ENCODE measurements at places on chromosomes 4 and X. TPM values are rescaled to one million over a fixed set of nuclear protein-coding genes. Genes with fewer than 3 reads are reported as not detected.

- peak; percentile 81 for DNase-seq
Measured at GRCh38 chr4:7806338-7807090, 133.1 kb downstream of the AFAP1 start.

DNA sequence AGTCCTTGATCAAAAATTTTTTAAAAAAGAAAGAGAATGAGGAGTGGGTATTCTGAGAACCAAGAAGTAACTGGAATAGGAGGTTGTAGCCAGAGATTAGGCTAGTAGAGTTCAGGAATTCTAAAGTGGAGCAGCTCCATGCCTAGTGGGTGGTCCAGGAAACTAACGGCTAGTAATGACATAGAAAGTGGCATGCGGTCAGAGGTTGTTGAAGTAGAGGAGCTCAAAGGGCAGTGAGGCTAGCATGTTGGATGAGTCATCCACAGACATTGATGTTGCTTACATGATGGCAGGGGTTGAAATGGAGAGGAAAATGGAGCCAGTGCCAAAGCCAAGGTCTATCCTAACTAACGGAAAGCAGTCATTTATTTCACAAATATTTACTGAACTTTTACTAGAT, 42.1 kb downstream of the TEX13B start:
- DNase-seq: no peak

GRCh38 chr4:168866635-168867034, 143.4 kb downstream of the CBR4 start:
- no peak for DNase-seq

DNA sequence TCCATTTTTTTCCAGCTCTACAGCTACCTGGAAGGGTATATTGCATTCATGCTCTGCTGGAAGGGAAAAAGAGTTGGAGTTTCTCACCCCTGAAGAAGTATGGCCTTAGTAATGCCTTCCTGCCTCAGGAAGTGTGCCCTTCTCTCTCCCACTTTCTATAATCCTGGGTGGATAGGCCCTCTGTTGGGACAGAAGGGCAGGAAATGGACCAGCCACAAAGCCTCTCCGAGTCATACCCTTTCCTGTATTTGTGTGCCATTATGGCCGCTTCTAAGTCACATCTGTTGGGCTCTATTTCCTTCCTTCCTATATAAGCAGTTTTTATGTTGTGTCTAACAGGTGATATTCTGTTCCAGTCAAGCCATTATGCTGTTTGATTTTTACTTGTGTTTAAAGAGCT, 74.8 kb upstream of the SMARCA5 start:
- no peak for DNase-seq

Gene PNMA6F
- not detected for total RNA-seq

- peak; percentile 80 for DNase-seq
Measured at GRCh38 chr4:15654593-15655222, 449 bp downstream of the FBXL5 start.

DNA sequence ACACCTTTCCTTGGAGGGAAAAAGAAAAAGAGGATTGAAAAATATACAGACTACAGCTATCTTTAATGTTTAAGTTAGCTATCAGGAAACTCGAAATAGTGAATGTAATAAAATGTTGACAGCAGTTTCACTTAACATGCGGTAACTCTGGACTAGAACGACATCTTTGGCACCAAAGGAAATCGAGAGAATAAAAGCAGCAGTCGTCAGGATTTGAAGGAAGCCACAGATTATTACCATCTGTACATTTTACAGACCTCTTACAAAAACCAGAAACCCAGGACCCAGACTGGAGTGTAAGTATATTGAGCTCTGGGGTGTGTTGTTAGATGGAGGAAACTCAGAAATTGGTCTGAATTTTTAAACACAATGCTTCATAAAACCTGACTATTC, 51.6 kb upstream of the STOX2 start:
- DNase-seq: no peak

GRCh38 chr4:165207016-165207430, 338 bp upstream of the KLHL2 start:
- peak; percentile 79 for DNase-seq

- DNase-seq: peak; percentile 42
Measured at GRCh38 chr4:3715061-3715854, 50.9 kb upstream of the ADRA2C start.

Gene MAGEA9B
- total RNA-seq: not detected

DNA sequence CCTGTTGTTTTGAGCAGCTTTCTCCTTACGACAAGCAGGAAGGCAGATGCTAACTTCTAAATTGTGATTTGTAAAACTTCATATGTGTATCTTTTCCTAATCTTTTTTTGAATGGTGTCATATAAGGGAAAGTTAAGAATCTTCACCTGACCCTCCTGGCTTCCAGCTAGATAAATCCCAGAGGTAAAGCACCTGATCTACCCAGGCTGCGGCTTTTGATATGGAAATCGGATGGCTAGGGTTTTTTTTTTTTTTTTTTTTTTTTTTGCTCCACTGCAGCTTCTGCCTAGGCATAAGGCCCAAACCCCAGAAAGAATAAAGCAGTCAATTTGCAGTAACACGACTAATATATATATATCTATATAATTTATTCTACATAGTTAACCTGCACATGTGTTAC, 10.0 kb downstream of the MAB21L2 start:
- DNase-seq: no peak

DNA sequence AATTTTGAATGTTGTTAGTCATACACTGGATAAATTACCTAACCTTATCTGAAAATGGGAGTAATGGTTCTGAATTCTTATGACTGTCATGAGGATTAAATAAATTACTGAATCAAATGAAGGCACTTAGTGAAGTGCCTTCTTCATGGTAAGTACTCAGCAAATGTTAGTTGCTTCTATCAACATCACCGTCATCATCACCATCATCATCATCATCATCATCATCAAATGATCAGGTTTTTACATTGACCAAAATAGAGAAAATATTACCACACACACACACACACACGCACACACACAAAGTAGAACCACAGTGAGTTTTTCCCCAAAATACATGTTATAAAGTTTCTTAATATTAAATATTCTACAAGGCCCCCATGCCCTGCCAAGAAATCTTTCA, 368.3 kb upstream of the FGF13 start:
- no peak for DNase-seq

Gene GAGE12F
- not detected for total RNA-seq

DNA sequence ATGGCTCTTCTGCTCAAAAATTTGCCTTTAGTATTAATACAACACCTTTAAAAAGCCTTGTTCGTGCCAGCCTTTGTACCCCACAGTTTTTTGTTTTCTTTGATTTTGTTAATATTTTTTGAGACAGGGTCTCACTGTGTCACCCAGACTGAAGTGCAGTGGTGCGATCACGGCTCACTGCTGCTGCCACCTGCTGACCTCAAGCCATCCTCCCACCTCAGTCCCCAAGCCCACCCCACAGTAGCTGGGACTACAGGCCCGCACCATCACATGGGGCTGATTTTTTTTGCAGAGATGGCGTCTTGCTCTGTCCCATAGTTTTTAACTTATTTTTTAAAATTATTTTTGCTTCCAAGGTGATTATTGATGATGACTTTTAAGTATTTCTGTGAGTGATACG, 134.0 kb downstream of the HTR2C start:
- DNase-seq: no peak

- DNase-seq: no peak
Measured at GRCh38 chr4:145907812-145908211, 30.8 kb downstream of the ZNF827 start.

DNA sequence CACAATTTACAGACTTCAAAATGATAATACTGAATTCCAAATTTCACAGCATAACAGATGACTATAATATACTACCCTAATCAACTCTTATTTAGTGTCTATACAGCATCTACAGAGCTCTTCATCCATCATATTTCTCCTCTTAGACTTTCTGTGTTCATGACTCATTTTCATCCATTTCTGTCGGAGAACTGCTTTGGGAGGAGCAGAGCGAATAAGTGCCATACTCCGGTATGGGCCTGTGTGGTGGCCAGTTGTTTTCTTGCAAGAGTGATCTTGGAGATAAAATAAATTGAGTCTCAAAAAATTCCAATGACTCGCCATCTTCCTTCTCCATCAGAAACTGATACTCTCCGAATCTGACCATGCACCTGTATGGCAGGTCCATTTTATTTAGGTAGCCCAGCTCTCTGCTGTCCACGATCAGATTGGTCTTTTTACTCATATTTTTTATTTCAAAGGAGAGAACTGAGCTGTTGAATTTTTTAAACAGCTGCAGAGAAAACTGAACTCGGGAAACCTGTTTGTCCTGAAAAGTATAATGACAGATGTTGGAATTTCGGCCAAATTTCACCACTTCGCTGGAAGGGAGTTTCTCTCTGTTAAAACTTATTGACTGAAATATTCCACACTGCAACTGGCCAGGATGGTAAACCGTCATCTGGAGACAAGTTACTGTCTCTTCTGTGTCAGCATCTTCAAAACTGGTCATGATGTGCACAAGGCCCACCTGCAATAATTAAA, 7.8 kb downstream of the TIFA start:
- no peak for DNase-seq

DNA sequence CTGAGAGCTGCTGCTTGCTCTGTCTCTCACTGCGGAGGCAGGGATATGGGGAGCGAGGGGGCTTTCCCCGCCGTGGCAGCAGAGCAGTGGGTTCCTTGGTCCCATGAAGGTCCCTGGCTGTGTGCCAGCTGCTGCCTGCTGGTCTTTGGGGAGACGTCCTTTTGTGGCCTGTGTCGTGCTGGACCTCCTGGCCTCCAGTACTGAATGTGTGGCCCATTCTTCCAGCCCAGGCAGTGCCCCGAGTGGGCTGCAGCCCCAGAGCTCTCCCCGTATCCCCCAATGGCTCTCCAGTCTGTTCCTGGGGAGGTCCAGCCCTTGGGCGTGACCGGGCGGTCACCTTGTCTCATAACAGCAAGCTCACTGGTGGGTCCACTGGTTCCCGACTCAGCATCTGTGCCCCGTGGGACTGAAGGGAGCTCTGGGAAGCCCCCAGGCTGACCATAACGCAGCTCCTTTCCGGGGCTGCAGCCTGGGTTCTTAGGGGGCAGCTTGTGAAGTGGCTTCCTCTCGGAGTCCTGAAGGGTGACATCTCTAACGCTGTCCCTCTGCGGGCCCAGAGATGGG, 115.6 kb downstream of the SMIM20 start:
- DNase-seq: peak; percentile 64

Gene SCRG1
- total RNA-seq: 0.31 TPM

GRCh38 chrX:33385546-33385945, 174.2 kb upstream of the DMD start:
- DNase-seq: no peak

DNA sequence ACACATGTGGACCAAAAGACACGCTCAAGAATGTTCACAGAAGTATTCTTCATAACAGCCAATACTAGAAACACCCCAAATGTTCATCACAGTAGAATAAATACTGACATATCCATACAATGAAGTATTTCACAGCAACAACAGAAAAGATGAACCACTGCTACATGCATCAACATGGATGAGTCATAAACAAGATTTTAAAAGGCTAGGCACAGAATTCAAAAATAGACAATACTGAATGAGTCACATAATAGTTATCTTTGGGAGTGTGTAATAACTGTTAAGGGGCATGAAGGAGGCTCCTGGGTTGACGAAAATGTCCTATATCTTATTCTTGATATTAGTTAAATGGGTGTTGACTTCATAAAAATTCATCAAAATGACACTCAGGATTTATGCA, 43.5 kb downstream of the CLOCK start:
- DNase-seq: no peak

Gene COL4A6
- total RNA-seq: 14.9 TPM

DNA sequence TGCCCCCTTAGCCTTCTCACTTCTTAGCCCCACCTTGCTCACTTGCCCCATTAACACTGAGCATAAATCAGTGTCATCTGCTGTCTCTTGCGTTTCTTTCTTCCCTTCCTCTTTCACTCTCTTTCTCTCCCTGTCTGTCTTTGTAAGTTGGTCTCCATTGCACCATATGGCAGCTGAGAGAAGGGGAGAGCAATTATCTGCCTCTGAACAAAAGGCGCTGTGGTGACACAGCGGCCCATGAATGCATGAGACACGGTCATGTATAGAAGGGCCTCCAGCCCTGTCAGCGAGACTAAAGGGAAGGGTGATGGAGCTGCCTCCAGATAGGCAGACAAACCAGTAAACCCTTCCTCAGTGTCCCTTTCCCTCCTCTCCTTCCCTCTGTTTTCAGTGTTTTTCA, 88.8 kb upstream of the PCDH18 start:
- DNase-seq: no peak

Gene MOSPD2
- total RNA-seq: 15.9 TPM

Gene DCAF12L1
- not detected for total RNA-seq

Gene STBD1
- 0.53 TPM for total RNA-seq
